ENCODE measurements at places on chromosomes 2 and 18.

GRCh38 chr2:62794791-62795190, 89.3 kb downstream of the EHBP1 start:
- no peak for DNase-seq

DNA sequence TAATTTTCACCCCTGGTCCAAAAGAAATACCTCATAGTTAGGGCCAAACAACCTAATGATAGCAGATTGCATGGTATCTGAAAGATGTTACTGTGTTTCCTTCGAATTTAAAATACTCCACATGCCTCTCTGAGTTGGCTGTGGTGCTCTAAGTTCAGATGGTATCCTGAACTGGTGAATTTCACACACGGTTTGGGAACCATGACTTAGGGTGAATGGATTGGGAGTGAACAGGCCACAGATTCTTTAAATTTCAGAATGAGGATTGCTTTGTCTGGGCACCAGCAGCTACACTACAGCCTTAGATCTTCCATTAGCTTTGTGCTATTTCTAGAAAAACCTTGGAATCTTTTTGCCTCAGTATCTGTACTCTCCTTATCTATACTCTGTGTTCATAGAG, 6.2 kb downstream of the GMCL1 start:
- DNase-seq, result no peak

- no peak for DNase-seq
Measured at GRCh38 chr18:3048121-3048520, 35.2 kb upstream of the LPIN2 start.

- no peak for DNase-seq
Measured at GRCh38 chr18:48656582-48656981, 117.8 kb downstream of the CTIF start.

DNA sequence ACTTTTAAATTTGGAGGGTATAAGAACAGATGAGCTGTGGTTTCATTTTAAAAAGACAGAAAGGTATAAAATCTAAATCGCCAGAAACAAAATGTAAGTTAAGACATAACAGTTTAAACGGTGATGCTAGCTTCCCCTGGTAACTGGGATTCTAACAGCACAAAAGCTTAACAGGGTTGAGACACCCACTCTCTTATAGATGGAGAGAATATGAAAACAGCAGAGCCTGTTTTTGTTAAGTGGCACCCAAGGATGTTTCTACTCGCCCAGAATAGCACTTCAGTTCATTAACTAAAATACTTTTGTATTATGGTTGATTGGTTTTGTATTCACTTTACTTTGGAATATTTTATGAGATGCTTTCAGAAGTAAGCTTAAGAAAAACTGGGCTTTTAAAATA, 151.9 kb upstream of the RND3 start:
- DNase-seq, result no peak
